ENCODE measurements at places on chromosomes 4 and X.

- no peak for DNase-seq
These were observed 426.9 kb upstream of the EPHA5 start for GRCh38 chr4:66097218-66097617.

GRCh38 chr4:1027915-1028238 lies 16.5 kb downstream of the FGFRL1 start:
- no peak for DNase-seq

DNA sequence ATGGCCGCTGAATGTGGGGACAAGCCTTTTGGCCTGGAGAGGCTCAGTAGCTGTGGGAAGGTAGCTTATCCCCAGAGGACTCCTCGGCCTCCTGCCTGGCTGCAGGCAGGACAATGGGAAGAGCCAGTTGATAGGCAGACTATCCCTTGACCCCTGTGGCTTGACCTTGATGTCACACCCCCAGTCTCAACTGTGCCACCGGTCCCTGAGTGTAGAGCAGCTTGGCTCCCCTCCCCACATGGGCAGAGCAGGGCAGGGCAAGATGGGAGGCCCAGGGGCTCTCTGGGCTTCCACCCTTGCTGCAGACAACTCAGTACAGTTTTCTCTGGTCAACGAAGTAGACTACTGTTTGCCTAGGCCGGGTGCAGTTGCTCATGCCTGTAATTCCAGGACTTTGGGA lies 25.7 kb downstream of the SYAP1 start:
- no peak for DNase-seq

- no peak for DNase-seq
These were observed 119.8 kb upstream of the TEX13D start for GRCh38 chrX:124212622-124213021.
